ENCODE measurements at places on chromosomes 11 and 22.

- DNase-seq: no peak
Measured at GRCh38 chr11:8261921-8262551, 1.6 kb downstream of the LMO1 start.

- no peak for DNase-seq
Measured at GRCh38 chr11:27002838-27003237, 8.9 kb downstream of the FIBIN start.

GRCh38 chr11:94400839-94401772, at the start of gene GPR83:
TSS of gene GPR83 (minus strand) at chr11:94401419. CDS start at chr11:94401247, 172 bp downstream.
- DNase-seq: no peak

GRCh38 chr11:19244084-19244483, 3.3 kb upstream of the E2F8 start:
- DNase-seq: no peak

DNA sequence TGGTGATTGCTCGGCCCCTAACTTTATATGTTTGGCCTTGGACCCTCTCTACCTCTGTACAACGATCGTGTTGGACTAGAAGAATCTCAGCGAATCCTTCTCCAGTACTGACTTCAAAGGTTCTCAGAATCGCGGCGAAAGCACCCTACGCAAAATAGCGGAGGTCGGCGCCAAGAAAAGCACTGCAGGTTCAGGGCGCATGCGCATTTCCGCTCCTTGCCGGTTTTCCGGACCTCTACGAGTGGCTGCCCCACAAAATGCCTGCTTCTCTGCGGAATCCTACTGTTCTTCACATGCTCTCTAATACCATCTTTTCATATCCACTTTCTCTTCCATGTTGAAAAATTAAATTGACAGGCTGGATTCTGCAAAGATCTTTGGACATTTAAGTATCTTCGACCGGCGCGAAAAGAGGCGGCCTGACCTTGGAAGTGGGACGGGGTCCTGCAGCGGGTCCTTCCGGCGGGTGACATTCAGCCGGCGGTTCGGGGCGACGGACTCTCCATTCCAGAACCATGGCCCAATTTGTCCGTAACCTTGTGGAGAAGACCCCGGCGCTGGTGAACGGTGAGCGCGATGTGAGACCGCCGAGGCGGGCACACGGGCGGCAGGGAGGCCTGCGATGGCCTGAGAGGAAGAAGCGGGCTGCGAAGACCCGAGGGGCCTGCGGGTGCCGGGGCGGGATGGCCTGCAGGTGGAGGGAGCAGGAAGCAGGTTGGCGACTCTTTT, at the start of gene ATP5MG:
ATP5MG (plus strand) TSS at position 456 of the 729 bp plus-strand sequence; CDS start at position 516, 60 bp downstream.
- DNase-seq: peak; percentile 92
